A549 treated with Hydrocortisone at 1 μM for 4 hours (cell line): ENCODE measurements at places on chromosomes 2 and 18. TPM values are rescaled to one million over a fixed set of nuclear protein-coding genes. Genes with fewer than 3 reads are reported as not detected.

Gene ZFAND2B
- 17.3 to 21.3 TPM (median 20.1 TPM) in 5 replicates for total RNA-seq

Gene SIX2
- total RNA-seq: 1.5 to 2.1 TPM (median 1.6 TPM) in 5 replicates

Gene TMEM200C
- total RNA-seq: not detected in 5 replicates

Gene TUBA4B
- 0.15 to 0.33 TPM (median 0.20 TPM) in 5 replicates for total RNA-seq

Gene ATOH8
- total RNA-seq: 14.5 to 20.4 TPM (median 19.1 TPM) in 5 replicates
